CD4-positive, alpha-beta T cell (primary cell): ENCODE measurements at places on chromosomes 3 and 15.
A peak's percentile ranks its signal among the peaks of the same experiment; 100 is the strongest.

- no peak for DNase-seq
These were observed 11.1 kb upstream of the SATB1 start for GRCh38 chr3:18436213-18436612.

DNA sequence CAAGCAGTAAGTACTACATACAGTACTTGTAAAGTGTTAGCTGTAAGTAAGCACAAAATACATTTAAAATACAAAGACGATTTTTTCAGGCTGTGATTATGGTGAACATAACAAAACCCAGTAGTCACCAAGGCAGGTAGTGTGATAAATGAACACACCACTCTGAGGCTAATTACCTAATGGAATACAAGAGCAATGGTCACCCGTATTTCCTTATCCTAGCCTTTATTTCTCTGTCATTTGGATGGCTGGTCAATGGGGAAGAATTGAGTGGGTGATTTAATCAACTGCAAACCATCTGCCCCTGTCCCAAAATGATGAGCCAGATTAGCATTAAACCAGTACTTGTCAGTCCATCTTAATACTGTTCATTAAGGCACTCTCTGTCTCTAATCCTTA, 89.2 kb upstream of the CGNL1 start:
- DNase-seq: no peak

GRCh38 chr3:12235691-12236090, 53.2 kb upstream of the PPARG start:
- no peak for DNase-seq

- DNase-seq: no peak
These were observed 10.7 kb downstream of the LRTM1 start for GRCh38 chr3:54917174-54917573.

DNA sequence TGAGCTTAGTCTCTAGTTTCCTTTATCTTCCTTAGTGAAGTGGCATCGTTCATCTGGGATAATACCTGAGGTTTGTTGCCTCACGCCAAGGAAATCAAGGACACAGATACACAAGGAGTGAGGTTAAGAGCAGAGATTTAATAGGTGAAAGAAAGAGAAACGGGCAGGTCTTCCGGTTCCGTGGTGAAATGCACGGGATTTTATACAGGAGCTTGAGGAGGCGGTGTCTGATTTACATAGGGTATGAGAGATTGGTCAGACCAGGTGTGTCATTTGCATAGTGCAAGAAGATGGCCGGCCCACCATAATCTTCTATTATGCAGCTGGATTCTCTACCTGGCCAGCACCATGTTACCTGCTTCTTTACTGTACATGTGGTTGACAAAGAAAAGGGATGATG, 17.2 kb downstream of the ARRDC4 start:
- DNase-seq: no peak

DNA sequence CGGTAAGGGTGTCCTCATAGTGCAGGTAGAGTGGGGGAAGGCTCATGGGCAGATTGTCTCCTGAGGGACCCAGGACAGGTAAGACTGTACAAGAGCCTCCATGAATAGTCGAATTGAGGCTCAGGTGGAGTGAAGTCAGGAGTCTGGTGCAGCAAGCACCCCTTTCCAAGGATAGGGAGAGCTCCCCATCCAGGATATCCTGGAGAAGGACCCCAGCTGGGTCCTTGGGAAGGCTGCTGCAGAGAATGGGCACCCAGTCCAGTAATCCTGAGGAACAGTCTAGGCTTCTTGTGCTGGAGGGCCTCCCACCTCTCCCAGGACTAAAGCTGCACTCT, 592 bp downstream of the DUOXA2 start:
- DNase-seq: no peak

DNA sequence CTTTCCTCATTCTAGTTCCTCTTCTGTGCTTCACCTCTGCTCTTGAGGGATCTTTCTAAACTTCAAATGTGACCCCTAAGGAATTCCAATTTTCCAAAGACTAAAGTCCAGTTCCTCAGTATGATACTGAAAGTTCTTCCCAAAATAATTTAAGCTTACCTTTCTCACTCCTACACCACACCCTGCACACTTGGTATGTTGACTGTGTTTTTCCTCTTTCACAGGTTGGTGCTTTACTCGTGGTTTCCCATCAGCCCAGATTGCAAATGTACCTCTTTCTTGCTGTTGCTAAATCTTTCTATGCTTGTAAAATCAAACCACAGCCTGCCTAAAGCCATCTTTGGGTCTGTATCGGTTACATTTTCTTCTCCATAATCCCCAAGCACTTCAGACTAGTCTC, 30.5 kb upstream of the CLDN16 start:
- DNase-seq: no peak

DNA sequence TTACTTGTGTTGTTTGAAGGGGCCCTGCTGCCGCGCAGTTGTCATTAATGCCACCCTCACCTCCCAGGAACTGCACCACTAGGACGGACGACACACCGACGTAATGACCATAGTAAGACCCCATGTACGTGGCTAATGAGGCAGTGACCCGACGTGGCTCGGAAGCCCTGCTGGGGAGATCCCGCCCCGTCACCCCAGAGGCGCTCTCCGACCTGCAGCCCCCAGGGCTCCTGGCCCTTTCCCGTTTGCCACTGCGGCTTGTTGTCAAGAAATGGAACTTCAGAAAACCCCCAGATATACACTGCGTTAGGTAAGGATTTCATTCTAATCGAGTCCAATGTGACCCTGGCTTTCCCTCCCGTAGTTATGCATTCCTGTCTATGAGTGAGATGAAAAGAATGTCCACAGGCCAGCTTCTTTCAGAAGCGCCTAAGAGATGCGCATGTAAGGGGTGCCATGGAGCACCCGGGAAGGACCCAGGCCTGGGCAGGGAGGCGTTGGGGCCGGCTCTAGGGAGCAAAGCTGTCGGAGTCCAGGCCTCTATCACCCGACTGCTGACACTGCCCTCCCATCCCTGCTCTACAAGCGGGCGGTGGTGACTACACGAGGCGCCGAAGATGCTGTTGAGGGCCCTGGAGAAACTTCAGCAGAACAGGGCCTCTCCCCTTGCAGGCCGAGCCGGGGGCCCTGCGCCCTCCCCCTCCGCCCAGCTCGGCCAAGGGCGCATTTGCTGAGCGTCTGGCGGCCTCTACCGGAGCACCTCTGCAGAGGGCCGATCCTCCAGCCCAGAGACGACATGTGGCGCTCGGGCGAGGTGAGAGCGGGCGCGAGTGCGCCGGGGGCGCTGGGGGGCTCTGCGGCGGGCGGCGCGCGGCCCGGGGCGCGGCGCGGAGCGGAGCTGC, at the start of gene GABRA5:
GABRA5 (plus strand) TSS at position 765 of the 902 bp plus-strand sequence. CDS start 2,187 bp downstream, outside the sequence.
- DNase-seq: no peak

- DNase-seq: no peak
These were observed 8.7 kb downstream of the NPTN start for GRCh38 chr15:73624530-73624929.

GRCh38 chr3:132432639-132433038, 15.3 kb downstream of the DNAJC13 start:
- DNase-seq: no peak

DNA sequence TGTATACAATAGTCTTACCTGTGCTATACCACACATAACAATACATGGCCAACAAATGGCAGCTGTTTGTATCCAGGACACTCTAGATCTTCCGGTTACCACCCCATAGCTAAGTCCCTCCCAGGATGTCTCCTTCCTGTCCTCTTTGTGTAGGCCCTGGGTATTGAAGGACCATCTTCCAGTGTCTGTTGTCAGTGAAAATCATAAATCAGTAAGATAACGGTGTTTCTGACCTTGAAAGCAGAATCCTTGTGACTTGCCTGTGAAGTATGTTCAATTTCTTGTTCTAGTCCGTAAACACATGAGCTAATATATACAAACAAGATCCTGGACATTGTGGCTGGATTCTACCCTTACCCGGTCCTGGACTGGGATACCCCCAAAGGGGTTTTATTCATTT, 462.8 kb downstream of the NTRK3 start:
- no peak for DNase-seq

- DNase-seq: no peak
These were observed 380.0 kb downstream of the PDCD6IP start for GRCh38 chr3:34178415-34178814.

DNA sequence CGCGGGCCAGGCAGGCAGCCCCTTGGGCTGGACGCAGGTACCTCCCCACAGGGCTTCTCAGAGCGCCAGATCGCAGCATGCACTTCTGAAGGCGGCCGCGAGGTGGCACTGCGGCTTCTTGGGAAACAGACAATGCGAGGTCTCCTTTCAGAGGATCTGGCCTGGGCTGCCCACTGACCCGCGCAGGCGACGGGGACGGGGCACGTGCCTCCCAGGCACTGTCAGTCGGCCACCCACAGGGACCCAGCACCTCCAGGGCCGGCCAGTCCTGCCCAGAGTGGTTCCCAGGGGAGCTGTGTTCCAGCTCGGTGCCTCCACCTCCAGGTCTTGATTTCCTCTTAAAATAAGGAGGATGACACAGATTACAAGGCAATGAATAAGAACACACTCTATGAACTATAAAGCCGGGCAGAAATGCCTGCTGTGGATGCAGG, 24.4 kb upstream of the TXNRD3 start:
- peak; percentile 81 for DNase-seq

GRCh38 chr15:33581032-33581431, 270.3 kb downstream of the RYR3 start:
- no peak for DNase-seq

GRCh38 chr3:106880206-106880605, 497.0 kb upstream of the CCDC54 start:
- DNase-seq: no peak

DNA sequence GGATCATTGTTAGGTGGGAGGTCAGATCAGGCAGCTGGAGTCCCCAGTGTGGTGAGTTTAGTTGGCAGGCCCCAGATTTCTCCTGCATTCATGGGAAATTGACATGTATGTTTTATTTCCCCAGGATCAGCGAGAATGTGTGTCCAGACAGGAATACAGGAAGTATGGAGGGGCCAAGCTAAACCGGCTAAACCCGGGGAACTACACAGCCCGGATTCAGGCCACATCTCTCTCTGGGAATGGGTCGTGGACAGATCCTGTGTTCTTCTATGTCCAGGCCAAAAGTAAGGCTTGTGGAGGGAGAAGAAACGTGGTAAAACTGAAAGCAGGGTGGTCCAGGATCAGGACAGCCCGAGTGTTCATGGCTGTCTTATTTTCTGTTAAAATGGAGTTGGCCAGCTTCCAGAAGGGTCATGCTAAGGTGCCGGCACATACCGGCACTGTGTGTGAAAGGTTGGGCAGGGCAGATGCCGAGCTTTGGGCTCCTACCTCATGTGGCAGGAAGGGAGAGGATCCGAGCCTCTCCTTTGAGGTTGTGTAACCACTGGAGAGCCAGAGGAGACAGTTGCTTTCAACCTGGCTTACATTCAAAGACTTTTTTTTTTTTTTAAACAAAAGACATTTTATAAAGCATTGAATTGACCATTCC, 83.1 kb downstream of the PGPEP1L start:
- DNase-seq: no peak

DNA sequence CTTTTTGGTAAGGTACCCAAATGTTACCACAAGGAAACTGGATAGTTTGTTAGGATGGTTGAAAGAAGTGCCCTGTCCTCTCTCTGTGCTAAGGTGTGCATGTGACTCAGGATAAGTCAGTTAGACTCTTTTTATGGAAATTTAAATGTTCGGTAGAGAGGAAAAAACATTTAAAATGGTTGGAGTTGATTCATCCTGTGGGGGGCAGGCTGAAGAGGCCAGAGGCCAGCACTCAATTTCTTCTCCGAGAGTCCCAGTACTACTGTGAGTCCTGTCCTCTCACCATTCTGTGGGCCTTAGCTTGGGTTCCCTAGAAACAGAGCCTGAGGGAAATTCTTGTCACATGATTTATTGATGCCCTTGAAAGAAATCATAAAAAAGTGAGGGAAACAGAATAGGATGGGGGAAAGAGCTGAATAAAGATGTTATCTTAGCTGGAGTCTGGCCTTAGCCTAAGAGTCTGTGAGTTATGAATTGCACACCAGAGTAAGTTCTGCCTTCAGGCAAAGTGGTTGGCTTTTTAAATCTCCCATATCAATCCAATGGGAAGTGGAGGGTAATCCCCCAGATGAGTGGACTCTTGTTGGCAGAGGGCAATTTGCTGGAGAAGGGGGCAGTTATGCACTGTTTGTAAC, 106.5 kb upstream of the GALNT15 start:
- DNase-seq: no peak

- no peak for DNase-seq
These were observed 230.1 kb downstream of the CLSTN2 start for GRCh38 chr3:140164922-140165590.

DNA sequence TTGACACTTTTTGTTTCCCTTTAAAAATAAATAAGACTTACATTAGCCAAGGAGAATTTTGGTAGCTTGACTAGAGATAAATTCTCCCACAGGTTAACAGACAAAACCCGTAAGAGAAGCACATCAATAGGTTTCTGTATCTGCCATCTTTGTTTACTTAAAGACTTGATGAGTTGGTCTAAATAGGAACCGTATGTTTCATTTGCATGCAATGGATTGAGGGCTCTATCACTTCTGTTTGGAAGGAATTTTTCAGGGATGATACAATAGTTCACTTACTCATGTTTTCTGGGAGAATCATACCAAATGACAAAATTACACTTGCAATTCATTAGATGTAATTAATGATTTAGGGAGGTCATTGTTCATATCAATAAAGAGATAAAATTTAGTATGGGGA, 631.5 kb upstream of the NR2F2 start:
- no peak for DNase-seq

DNA sequence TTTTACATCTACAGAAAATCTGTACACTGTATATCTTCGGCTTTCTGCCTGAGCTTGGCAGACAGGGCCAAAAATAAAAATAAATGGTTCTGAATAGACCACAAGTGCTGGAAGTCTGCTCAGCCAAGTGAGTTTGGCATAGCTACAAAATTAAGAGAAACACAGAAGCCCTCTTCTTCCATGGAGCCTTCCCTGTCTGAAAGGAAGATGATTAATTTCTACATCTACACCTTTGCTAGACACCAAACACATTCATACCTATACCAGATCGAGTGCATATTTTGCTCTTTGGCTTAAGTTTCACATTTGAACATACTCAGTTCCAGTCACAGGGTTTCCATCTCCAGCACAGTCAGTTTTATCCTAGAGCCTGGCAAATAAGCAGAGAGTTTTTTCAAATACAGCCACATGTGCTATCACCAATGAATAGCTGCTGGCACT, 224.6 kb downstream of the GREM1 start:
- no peak for DNase-seq

DNA sequence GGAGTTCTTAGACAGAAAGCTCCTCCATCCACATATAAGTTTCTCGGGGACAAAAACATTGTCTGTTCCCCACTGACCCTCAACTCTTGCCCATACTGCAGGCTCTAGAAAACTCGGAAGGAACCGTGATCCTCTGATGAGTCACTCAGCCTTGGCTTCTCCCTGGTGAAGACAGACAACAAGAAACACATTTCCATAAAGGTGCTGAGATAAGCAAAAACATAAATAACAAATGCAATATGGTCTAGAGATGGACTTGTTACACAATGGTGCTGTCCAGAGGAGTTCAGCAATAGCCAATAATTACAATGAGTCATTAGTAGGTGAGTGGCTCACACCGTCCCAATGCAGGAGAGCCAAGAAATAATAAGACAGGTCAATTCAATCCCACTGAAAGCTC, 43.7 kb downstream of the MAGI1 start:
- no peak for DNase-seq

- DNase-seq: no peak
These were observed 24.9 kb downstream of the DUOX2 start for GRCh38 chr15:45088801-45089711.
